ENCODE measurements at places on chromosomes 2 and 18.

GRCh38 chr2:118750959-118751565 is 96.4 kb downstream of the EN1 start:
- DNase-seq: no peak

DNA sequence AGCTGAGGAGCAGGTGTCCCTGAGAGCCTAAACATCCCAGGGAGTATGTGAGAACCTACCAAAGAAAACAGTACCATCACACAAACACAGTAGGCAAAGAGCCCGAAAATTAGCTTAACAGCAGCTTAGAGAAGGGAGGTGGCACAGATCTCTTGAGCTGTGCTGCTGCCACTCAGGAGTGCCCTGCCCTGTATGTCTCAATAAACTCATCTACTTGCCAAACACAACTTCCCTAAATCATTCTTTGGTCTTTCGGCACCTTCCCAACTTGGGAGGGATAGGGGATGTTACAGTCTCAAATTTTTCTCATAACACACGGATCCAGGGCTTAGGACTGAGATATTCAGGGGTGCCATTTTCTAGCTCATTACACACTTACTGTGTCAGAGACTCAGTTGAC is 45.3 kb upstream of the C1D start:
- no peak for DNase-seq

DNA sequence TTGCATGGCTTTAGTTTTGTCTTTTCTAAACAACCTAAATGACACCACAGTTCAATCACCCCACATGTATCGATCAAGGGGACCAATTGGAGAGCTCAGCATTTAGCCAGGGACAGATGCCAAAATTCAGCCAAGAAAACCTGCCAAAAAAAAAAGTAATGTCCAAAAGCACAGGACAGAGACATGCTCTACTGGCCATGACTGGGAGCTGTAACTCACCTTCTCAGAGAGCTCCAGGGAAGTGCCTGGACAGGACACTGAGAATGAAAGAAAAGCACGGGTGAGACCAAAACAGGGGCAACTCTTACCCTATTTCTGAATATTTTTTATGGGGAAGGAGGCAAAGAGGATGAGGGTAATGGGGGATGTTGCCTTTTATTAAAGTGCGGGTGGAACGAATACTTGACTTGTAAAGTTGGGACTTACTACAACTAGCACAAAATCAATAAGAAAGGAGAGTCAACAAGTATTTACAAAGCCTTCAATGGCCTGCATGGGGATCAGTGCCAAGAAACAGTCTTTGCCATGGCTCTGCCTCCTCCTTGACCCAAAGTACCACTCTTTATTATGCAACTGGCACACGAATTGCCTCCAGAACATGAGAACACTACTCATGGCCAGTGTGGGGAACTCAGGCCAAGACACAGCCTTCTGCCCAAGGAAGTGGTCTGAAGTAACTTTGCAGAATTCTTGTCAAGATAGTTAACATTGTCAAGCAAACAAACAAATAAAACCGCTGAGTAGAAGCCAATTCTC is 72.9 kb upstream of the HK2 start:
- no peak for DNase-seq

- DNase-seq: no peak
Measured at GRCh38 chr2:100537918-100538317, 24.9 kb upstream of the PDCL3 start.

DNA sequence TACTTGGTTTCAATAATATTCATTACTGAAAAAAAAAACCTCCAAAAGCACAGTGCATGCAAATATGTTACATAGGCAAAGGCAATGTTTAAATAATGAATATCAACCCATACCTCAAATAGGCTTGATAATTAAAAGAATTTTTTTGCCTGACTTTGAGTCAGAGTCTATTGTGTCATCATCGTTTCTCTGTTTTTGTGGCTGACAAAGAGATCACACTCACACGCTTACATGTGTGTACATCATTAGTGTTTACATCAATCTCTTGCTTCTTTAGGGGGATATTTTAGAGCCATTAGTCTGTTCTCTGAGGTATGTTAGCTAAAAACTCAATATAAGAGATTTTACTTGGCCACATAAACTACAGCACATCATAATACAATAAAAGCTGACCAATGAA is 150.3 kb upstream of the MMADHC start:
- DNase-seq: no peak

- DNase-seq: peak; percentile 16
Measured at GRCh38 chr2:152925547-152926448, 207.4 kb downstream of the ARL6IP6 start.

DNA sequence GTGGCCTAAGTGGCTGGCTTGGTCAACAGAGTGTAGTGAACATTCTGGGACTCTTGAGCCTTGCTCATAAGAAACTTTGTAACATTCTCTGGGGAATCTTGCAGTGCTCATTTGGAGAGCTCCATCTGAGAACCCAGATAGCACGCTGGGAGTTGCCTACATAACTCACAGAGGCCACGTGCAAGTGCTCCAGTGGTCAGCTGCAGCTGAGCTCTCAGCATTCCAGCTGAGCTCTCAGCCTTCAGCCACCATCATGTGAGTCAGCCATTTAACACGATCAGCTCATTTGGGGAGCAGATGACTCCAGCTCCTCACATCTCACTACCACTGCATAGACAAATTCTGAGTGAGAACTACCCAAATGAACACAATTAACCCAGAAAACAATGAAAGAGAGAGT is 25.5 kb upstream of the CTNNA2 start:
- DNase-seq: no peak

DNA sequence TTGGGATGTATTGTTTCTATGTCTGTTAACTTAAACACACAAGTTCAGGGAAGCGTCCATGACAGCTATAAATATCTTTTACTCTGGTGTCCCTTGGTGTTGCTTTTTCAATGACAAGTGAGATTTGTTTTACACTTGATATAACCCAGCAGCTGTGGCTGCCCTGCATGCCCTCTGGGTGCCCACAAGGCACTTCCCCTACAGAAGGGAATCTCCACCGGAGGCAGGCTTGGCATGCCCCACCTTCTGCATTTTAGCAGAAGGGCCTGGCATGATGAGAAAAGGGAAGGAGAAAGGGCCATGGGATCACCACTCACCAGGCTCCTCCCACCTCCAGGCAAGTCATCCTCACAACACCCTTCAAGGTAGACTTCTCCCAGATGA is 68.7 kb downstream of the TMEM247 start:
- no peak for DNase-seq

DNA sequence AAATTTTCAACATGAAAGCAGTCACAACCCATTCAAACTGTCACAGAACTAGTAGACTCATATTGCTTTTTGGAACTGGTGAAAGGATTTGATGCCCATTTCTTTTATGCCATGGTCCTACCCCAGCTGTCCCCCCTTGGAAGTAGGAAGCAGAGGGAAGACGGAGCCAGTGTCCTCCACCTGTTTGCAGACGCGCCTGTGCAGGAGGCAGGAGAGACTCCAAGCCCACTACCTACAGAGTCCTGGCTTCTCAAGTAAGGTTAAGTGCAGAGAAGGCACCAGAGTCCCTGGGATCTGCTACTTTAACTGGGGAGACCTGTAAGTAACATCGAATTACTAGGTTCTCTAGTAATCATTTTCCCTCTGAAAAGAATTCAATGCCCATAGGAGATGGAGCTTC is 32.7 kb upstream of the DNMT3A start:
- DNase-seq: no peak

- DNase-seq: peak; percentile 90
Measured at GRCh38 chr2:85813982-85814801, 60.4 kb downstream of the ATOH8 start.

- DNase-seq: no peak
Measured at GRCh38 chr2:88263861-88264260, 93.7 kb downstream of the THNSL2 start.

GRCh38 chr18:50038448-50038847 is 156.5 kb downstream of the MYO5B start:
- DNase-seq: no peak

DNA sequence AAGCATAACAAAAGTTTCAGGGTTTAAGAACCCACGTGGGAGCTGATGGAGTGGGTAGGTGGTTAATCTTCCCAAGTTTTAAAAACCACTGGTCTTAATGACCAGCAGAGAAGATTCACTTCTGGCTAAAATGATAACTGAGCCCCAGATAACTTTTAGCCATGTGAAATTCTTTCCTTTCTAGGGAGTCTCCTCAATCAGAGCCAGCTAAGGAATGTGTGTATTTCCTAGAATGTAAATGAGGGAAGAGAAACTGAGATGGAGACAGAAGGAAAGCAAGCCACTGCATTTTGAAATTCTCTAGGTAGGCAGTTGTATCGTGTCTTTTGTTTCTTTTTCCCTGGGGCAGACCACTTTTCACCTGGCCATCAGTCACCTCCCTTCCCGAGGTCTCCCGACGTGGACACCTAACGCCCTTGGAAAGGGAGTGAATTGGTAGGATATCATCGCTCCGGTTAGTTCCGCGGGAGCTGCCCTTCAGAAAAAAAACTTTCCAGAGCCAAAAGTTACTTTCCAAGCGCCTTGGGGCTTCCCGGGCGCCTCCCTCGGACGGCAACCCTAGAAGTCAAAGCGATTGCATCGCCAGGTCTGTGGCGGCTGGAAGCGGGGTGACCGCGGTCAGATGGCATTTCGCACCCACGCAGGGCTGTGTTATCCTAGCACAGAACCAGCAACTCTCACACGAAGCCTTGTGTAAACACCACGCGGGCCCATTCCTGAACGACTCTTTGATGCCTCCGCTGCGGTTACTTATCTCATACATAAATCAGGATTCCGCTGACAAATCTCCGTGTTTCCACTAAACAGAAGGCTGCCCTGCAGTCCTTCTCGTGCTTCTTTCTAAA is 1.3 kb downstream of the COLEC12 start:
- DNase-seq: peak; percentile 48

DNA sequence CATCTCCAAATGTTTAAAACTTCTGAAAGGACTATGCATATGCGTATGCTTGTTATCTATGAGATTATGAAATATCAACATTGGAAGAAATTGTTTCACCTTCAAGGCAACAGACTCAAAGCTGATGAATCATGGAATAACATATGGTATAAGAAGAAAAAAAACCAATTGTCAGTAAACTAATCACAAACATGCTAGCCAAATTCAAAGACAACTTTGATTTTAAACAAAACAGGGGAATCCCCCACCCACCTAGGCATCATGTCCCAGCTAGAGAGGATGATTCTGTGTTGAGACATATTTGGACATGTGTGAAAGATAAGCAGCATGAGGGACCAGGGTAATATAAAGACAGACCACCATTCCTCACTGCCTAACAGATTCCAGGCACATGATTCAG is 147.7 kb downstream of the WDPCP start:
- DNase-seq: no peak

DNA sequence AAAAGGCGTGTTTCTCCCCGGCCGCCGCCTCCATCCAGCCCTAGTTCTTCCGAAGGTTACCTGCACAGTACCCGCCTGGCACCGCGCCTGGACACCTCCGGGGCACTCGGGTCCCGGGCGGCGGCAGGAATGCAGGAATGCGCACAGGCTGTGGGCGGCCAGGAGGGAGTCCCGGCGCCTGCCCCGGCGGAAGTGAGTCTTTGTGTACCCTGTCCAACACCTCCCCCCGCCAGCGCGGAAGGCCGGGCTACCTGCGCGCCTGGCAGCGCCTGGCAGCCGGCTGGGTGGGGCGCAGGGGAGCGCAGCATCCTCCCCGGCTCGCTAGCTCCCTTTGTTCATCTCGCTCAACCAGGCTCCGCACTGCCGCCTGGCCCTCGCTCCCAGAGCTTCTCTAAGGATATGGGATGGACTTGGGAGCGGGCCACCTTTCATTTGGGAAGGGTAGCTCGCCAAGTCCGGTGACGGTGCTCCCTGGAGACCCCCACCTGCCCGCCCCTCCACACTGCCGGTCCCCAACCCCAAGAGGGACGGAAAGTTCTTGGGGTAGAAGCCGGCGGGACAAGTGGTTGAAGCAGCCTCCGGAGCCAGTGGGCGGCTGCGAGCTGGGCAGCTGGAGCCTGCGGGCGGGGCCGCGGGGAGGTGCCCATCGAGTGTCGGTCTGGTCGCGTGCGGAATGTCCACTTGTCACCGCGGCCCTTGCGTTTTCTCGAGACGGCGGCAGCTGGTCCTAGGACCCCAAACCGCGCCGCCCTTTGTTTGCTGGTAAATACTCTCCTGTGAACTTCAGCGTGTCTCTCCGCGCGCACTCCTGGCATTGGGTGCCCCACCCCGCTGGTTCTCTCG is 1.2 kb upstream of the ST6GAL2 start:
- DNase-seq: peak; percentile 81

GRCh38 chr2:119914266-119914665 is 98.6 kb upstream of the EPB41L5 start:
- no peak for DNase-seq

DNA sequence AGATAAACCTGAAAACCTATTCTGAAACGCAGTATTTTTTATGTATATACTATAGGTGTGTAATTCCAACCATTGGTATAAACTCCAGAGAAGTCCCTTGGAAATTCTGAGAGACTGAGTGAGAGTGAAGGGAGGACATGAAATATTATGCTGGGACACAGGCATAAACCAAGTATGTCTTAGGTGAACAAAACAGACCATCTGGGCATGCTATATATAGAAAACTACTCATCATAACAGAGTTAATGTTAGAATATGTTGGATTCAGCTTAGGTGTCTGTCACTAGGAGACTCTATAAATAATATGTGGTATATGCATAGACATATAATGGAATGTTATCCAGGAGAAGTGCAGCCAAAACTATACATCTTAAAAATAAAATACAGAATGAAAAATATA is 282.6 kb downstream of the LRP1B start:
- DNase-seq: no peak

- no peak for DNase-seq
Measured at GRCh38 chr2:222240676-222241049, 58.1 kb downstream of the PAX3 start.

DNA sequence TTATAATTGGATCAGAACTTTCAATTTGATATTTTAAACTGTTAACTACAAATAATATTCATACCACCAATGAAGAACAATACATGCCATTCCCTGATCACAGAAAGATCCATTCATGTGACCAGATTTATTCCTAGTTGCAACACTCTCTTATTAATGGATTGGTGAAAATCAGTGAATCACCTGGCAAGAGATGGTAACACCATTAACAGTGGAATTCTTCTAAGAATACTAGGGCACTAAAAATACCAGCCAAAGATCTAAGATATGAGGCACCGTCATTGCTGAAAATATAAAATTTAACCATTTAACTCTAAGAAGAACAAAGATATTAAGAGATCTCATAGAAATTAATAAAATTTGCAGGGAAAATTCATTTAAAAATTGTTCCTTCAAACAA is 58.1 kb downstream of the MAP4K3 start:
- no peak for DNase-seq

GRCh38 chr2:131659168-131659572 is 131.5 kb downstream of the CCDC74A start:
- DNase-seq: no peak

- DNase-seq: no peak
Measured at GRCh38 chr2:234178330-234179030, 128.0 kb downstream of the SPP2 start.

DNA sequence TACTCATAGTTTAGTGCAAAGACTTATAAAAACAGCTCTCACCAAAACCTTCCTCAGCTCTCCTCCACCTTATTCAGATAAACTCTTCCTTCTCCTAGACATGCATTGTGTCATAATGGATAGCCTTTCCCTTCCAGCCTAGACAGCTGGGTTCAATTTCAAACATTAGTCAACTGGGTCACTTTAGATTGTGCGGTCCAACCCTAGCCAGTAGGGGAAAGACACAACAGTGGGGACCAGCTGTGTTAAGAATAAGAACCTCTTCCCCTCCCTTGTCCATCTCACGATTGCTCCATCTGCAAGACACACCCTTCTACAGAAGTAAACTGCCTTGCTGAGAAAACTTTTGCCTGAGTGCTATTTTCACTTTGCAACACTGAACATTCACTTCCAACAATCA is 8.5 kb downstream of the PRPF40A start:
- no peak for DNase-seq

GRCh38 chr2:86002375-86002774 is 103.3 kb downstream of the POLR1A start:
- no peak for DNase-seq

GRCh38 chr2:108926561-108927380 is 62.2 kb downstream of the EDAR start:
- no peak for DNase-seq

Data from H7 (cell line).